GM03348 (cell line): ENCODE measurements at places on chromosomes 7 and 10.

DNA sequence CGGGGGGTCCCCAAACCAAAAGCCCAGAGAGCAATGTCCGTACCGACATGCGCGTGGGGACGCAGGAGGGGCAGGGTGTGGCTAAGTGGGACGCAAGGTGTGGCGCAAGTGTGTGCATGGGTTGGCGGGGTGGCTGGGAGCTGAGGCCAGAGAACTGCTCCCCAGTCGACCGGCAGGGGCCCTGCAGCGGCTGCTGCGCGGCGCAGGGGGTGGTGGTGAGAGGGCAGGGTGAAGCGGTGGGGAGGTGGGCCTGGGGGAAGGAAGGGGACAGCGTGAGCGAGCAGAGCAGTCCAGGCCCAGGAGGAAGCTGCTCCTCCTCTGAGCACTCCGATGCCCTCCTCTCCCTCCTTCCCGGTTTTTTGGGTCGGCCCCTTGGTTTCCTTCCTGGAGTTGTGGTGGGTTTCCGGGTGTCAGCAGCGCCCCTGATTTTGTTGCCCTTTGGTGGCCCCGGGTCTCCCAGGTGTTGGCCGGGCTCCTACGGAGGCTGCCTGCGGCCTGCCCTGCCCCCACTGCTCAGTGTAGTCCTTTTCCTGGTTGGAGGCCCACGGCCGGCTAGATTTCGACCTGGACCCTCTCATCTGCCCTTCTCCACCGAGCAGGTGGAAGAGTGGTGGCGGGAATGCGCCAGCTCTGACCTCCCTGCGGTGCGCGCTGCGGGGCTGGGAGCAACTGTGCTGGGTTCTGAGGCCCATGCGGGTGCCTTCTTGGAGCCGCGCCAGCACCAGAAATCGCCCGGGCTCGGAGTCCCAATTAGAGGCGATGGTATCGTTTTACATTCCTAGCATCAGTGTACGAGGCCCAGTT, 40.5 kb upstream of the COMTD1 start:
- DNase-seq = no peak

DNA sequence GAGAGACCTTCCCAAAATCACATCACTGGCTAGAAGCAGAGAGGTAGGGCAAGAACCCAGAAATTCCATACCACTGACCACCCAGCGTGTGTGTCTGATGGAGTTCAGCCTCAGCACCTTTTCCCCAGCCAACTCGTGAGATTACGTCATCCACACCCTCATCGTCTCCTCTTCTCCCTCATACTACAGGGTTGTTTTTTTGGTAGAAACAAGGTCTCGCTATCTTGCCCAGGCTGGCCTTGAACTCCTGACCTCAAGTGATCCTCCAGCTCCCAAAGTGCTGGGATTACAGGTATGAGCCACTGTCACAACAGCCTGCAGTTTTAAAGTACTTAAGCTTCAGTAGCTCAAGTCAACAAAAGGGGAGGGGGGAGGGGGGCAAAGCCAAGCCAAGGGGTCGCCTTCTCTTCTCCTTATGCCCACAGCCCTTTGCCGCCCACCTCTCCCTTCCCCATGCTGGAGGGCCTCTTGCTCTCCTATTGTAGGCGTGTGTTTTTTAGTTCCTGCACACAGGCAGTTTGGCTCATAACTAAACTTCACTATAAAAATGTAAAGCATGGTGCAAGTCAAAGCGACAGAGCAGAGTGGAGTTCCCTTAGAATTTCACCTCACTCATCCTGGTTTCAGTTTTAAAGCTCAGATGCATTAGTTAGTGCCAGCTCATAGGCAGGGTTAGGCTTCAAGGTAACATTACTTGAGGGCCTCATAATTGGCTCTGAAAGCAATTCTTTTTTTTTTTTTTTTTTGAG, 5.2 kb upstream of the PRDX3 start:
- DNase-seq = no peak

DNA sequence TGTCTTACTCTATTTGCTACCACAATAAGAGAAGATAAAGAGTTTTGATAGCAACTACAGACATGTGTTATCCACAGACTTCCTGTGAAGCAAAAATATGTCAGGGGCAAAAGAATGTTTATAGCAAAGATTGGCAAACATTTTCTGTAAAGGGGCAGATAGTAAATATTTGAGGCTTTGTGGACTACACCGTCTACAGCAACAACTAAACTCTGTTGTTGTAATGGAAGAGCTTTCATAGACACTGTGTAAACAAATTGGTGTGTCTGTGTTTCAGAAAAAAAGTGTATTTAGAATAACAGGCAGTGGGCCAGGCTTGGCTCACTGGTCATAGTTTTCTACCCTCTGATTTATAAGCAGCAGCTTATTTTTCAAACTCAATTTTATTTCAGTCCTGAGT, 521.4 kb downstream of the ANKRD7 start:
- no peak for DNase-seq

DNA sequence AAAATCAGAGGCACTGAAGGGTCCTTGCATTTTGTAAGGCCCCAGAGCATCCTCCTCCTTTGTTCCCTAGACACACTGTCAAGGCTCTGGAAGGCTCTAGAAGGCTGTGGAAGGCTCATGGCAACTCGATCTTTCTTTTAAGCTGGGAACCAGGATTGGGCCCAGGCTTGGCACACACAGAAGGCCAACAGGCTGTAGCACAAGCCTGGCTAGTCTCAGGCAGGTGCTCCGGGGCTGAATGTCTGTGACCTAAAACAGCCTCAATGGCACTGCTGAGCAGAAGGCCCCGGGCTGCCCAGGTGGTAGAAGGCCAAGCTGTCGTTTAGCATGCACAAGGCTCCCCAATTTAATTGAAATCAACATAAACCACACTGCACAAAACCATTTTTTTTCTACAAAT, 55.7 kb downstream of the PRKAG2 start:
- DNase-seq = no peak

DNA sequence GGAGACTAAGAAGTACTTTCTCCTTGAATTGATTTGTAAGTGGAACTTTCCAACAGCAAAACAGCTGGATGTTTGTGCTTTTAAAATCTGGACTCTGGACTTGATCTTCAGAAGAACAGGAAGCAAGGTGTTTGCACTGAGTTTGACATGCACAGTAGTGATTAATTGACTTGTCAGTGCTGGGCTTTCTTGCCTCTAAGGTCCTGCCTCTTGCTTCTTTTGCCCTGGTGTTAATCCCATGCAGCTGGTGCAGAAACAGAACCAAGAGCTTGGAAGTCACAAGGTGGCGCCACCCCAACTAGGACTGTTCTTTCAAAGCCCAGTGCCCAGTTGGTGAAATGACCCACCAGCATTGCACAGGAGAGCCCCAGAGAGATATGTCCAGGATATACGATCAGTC, 66.8 kb upstream of the SEPHS1 start:
- no peak for DNase-seq

DNA sequence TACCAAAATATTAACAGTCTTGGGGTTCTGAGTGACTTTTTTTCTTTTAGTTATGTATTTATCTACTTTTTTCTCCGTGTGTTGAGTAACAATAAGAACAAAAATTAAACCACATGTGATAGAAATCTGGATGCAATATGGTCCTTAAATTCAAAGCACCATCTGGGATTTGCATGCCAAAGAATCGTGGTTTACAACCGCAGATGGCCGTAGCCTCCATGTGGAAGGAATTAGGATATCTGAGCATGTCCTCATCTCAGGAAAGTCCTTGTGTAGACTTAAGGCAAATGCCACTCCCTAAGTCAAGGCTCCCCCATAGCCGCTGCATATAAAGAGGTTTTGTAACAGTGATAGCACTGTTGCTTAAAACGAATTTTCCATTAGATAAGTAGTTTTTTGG, 304.0 kb downstream of the ZEB1 start:
- peak; percentile 72 for DNase-seq

GRCh38 chr10:122878799-122879338, 512 bp downstream of the FAM24B start:
- no peak for DNase-seq

DNA sequence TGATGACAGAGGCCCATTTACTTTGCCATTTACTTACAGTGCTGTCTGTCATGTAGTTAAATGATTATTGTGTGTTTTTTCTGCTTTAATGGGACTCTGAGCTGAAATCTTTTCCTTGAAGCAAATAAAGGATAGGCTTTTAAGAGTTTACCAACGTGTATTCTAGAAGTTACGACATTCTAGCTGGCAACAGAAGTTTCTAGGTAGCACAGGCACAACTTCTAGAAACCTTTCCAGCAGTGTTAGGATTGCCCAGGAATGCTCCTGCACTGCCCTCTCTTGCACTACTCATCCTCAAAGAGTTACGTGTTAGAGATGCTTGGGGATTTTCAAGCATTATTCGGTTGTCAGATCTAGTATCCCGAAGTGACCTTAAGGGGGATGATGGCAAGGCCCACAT, 42.5 kb upstream of the TMEM236 start:
- DNase-seq = no peak
